ENCODE measurements at places on chromosomes 6 and 20. TPM values are rescaled to one million over a fixed set of nuclear protein-coding genes. Genes with fewer than 3 reads are reported as not detected.

Gene GDAP1L1
- polyA plus RNA-seq = 5.5 TPM

Gene KCNK16
- polyA plus RNA-seq = not detected

Gene DLL1
- polyA plus RNA-seq = 5.3 TPM

Gene PHF3
- 13.1 TPM for polyA plus RNA-seq

Gene RNF39
- polyA plus RNA-seq = 0.46 TPM

Gene OR14J1
- not detected for polyA plus RNA-seq

Gene DUSP15
- 7.2 TPM for polyA plus RNA-seq

Gene SLX4IP
- polyA plus RNA-seq = 2.5 TPM
